ENCODE measurements at places on chromosomes 3 and 15.

- no peak for DNase-seq
Measured at GRCh38 chr3:182608832-182609231, 184.5 kb upstream of the ATP11B start.

GRCh38 chr3:150681057-150681456 is 22.7 kb downstream of the ERICH6 start:
- DNase-seq, result no peak

GRCh38 chr15:22949074-22949547 is 31.1 kb downstream of the CYFIP1 start:
- DNase-seq, result no peak

DNA sequence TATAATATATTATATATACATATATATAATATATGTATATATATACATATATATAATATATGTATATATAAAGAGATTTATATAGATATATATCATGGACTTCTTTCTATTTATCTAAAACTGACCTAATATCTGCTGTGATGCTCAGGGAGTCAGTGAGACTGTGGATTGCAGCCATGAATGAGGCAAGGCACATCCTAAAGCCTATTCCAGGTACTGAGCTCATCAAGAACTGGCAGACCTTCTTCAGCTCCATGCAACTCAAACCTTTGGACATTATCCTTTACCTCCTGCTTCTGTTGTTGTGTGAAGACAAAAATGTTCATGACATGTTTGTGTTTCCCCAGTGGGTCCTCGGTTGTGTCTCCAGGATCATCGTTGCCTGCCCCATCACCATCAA is 7.7 kb upstream of the LPP start:
- no peak for DNase-seq

GRCh38 chr15:50786871-50787270 is 21.4 kb upstream of the SPPL2A start:
- no peak for DNase-seq

DNA sequence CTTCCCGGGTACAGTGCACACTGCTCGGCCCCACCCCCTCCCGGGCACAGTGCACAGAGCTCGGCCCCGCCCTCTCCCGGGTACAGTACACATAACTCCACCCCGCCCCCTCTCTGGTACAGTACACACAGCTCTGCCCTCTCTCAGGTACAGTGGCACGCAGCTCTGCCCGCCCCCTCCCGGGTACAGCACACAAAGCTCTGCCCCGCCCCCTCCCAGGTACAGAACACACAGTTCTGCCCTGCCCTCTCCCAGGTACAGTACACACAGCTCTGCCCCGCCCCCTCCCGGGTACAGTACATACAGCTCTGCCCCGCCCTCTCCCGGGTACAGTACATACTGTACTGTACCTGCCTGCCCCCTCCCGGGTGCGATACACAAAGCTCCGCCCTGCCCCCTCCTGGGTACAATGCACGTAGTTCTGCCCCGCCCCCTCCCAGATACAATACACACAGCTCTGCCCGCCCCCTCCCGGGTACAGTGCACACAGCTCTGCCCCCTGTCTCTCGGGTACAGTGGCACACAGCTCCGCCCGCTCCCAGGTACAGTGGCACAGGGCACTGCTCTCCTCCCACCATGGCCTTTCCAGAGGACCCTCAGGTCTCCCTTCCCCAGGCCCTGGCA is 16.4 kb upstream of the PRR20G start:
- DNase-seq, result peak; percentile 98

DNA sequence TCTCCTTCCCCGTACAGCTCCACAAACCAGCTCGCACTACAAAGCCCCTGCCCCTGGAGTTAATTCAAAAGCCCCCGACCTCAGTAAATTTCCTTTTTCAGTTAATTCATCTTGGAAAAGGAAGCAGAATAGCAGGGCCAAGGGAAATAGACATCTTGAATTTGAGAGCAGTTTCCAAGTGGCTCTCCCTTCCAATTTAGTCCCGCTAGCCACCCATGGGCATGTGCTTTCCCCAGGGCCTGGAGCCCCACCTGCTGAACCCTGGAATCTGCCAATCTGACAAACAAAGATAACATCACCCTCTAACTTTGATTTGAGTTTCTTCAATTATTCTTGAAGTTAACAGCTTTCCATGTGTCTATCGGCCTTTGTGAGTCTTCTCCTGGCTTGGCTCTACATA is 31.7 kb downstream of the PRR20G start:
- no peak for DNase-seq

GRCh38 chr15:48370460-48370859 is 39.2 kb downstream of the DUT start:
- DNase-seq, result no peak

GRCh38 chr15:75929799-75930565 is 26.3 kb downstream of the FBXO22 start:
- DNase-seq, result no peak

- DNase-seq, result peak; percentile 16
Measured at GRCh38 chr3:172675441-172676193, 35.2 kb downstream of the NCEH1 start.

- DNase-seq, result no peak
Measured at GRCh38 chr3:111801693-111802092, 57.4 kb upstream of the PHLDB2 start.

DNA sequence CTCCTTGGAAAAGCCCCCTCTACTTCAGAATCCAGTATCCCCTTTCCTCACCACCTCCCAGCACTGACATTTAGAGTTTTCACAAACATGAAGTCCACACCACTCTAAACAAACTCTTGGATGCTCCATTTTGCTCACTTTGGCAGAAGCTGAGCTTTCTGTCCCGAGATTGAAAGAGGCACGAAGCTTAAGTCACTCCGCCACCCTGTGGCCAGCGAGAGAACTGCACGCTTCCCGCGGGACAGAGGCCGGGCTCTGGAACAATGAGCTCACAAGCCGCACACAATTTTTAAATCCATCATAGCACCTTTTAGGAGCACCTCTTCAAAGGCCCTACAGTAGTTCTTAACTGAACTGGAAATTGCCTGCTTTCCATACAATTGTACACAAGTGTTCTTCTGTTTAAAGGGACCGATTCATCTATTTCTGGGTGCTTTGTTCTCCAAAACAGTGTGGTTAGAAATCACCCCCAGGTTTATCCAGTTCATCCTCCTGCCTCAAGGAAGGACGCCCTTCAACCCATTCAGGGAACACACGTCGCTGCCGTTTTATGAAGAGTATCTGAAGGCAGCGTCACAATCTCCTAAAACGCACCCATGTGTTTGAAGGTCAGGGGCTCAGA is 226.1 kb downstream of the VPS13C start:
- peak; percentile 1 for DNase-seq

GRCh38 chr15:49370782-49371181 is 52.3 kb upstream of the FGF7 start:
- DNase-seq, result no peak

DNA sequence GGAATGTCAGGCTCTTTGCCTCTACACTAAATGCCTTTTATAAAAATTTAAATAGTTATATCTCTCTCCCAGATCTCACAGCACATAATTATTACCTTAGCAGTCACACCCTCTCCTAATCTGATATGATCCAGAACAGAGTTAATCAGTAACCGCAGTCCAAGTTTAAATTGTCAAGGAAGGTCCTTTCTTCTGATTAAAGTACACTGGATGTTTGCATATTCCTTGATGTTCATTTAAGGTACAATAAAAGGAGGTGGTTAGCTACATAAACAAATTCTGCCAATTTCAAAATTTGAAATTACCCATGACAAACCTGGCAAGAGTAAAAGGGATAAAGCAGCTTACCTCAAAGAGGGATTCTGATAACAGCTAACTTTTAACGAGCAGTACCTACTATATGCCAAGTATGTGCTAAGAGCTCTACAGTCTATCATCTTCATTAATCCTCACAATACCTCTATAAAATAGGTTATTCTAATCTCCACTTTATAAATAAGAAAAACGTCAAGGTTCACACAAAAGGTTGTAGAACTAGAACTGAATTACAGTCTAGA is 4.3 kb downstream of the GOLIM4 start:
- DNase-seq, result no peak

DNA sequence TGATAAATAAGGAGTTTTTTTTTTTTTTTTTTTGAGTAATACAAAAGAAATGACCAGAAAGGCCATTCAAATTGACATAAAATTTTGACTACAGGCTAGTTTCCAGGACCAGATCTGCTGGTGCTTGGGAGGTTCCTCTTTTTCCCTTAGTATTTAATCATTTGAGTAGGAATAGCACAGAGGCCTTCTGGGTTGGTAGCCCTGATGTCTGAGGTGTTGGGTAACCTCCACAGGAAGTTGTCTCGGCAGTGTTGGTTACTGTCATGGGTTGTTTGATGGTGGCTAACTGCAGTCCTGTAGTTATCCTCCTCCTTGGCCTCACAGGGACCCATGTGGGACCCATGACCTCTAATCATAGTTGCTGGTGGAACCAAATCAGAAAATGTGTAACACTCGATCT is 91.1 kb downstream of the USP13 start:
- no peak for DNase-seq

DNA sequence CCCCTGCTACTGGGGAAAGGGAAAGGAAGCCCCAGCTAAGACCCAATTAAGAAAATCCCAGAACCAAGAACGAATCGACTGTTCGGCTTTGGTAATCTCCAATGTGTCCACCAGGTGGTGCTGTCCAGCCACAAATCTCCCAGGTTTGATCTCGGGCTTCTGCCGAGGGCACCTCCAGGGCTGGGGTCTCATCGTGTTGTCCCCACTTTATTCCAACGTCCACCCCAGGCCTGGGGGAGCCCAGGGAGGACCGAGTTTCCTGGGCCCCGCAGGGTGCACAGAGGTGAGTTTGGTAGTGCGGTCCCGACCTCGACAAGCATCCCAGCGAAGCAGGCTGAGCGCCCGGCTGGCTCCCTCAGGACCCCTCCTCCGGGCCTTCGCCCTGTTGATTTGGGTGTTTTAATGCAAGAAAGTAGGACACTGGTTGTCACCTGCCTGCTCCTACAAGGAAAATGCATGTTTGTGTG is 185.1 kb downstream of the GOLGA6L6 start:
- no peak for DNase-seq

- no peak for DNase-seq
Measured at GRCh38 chr15:45677797-45678196, 43.0 kb downstream of the SQOR start.

- DNase-seq, result no peak
Measured at GRCh38 chr3:128276146-128276435, 122.8 kb downstream of the EEFSEC start.

DNA sequence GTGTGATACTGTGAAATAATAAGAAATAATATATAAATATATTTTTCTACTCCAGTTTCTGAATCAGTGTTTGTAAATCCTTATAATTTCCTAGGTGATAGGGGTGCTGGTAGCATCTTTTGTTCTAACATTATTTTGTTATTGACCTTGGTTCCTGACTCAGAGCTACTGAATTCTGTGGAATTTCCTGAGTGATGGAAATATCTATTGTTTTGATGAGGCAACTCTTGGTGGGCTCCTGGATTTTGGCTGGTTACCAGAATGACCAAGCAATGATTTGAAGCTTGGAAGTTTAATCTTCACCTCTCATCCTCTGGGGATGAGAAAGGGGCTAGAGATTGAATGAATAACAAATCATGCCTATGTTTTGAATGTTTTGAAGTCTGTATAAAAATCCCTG is 377.3 kb downstream of the LPP start:
- DNase-seq, result no peak

Measured in NCI-H1417 treated with DMSO at 0.1 percent for 48 hours (cell line).